ENCODE measurements at places on chromosomes 16 and 17.

DNA sequence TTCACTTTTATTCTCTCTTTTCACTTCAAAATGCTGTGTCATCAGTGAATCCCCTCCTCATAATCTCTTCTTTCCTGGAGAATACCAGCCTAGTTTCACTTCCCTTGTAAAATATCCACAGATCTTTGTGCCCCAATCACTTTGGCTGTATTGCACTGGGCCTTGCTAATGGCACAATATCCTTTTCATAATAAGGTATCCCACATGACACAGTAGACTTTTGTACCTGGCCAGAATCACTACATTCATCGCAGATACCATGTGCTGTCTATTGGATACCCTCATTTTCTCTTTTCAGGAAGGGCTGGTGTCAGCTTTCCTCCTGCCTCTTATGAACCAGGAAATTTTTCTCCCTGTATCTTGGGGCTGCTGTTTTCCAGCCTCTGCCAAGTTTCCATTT, 25.7 kb upstream of the TOX3 start:
- no peak for DNase-seq

DNA sequence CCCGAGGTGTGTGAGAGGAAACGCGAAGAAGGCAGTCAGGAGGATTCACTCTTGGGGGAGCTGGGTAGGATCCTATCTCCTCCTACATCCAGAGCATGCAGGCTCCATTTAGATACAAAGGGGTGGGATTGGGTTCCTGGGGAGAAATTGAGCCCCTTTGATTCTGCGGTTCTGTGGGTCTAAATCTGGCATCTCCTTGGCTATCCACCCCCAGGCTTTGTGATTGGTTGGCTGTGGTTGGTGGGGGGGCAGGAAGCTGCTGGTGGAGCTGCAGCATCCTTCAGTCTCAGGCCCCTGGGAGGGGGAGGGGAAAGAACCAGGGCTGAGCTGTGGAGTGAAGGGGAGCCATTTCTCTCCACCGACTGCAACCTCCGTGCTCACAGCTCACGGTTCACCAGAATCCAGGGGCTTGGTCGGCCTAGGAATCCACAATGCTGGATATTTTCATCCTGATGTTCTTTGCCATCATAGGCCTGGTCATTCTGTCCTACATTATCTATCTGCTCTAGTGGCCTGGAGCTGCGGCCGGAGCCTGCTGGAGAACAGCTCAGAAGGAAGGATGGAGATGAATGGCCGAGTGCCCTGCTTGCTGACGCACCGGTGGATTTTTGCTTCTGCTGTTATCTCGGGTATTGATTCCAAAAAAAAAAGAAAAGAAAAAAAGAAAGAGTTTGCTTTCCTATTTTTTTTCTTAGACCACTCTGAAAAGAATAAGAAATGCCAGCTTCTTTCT, at the start of gene LASP1NB:
Gene LASP1NB, plus strand, starts transcription at position 352 of the 733 bp plus-strand sequence.
- DNase-seq = no peak

GRCh38 chr16:4455081-4455480, 19.3 kb downstream of the NMRAL1 start:
- DNase-seq = no peak

DNA sequence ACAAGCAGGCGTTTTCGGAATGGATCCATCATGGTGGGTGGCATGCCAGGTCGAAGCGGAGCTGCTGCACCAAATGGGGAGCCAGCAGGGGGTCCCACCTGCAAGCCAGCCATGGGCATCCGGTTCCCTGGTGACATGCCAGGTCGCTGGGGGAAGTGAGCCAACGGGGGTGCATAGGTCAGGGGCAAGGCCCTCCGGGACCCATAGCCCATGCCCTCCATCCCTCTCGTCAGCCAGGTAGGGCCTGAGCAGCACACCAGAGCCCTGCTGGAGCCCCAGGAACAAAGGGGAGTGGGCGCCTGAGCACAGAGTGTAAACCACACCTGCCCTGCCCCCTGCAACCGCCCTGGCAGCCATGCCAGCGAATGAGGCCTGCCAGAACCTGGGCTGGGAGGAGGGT, 5.0 kb downstream of the SMARCD2 start:
- no peak for DNase-seq

GRCh38 chr17:47165137-47165536, 24.0 kb downstream of the CDC27 start:
- DNase-seq = no peak

GRCh38 chr17:80453998-80454556, 22.3 kb downstream of the NPTX1 start:
- no peak for DNase-seq

GRCh38 chr16:22888791-22889190, 74.8 kb downstream of the HS3ST2 start:
- no peak for DNase-seq
